T-helper 1 cell (primary cell): ENCODE measurements at places on chromosomes 6 and 20.

DNA sequence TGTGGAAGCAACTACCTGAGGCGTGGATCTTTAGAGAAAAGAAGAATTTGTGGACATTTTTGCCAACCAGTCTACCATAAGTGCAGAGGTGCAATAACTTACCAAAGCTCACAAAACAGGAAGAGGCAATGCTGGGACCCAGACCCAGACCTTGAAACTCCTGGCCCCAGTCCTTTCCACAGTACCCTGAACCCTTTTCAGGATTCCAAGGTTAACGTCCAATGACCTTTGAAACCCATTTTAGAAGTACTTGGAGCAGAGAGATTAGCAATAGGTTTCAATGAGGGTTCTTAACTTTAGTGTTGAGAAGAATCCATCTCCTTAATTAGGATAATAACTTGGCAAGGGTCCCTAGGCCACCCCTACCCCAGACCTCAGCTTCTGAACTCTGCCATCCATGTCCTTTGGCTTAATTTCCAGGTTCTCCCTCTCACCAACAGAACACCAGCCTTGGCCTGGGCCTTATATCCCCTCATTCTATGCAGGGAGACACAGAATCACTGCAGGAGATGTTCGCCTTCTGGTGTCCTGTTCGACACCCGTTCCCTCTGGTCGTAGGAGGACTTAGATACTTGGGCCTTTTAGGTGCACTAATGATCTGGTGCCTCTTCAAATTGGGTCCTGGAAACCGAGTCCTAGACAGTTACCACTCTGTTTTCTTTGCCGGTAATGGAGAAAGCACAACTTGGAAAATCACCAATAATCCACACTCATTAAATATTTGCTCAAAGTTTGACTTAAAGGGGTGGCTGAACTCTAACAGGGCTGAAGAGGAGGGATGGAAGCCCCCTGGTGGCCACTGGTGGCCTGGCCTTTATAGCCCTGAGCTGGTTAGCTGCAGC is 40.6 kb downstream of the ISM1 start:
- peak; percentile 49 for DNase-seq

- DNase-seq: no peak
These were observed 27.0 kb upstream of the ZBP1 start for GRCh38 chr20:57647006-57647932.

GRCh38 chr6:138012682-138013081 is 94.5 kb downstream of the PERP start:
- no peak for DNase-seq

DNA sequence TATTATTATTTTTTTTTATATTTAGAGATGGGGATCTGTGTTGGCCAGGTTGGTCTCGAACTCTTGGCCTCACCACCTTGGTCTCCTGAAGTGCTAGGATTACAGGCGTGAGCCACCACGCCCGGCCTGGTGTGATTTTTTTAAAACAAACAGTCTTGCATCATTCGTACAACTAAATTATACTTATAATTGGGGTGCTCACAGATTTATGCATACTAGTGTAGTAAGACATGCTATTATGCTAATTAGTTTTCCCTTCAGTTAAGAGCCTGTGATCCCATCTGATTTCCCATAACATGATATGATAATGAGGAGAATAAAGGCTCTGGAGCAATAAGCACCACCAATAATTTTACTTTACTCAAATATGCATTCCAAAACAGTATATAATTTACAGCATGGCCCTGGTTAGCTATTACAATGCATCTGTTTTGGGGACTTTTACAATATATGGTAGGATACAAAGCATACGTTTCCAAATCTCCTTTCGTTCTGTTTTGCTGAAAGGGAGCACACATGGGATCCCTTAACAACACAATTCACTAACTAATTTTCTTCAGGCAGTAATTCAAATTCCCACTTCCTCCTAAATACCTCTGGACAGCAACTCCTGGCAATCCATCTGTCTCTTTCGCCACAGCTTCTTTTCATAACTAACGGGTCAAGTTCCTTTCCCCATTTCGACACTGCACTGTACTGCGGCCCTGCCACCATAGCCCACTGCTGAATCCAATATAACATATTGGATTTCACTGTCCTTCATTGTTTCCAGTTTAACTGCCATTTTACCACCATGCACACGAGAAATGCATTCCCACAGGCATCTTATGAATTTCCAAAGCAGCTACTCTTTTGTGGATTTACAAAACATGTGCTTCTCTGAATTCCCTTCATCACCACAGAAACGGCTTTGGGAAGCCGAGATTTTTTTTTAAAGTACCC is 1.7 kb downstream of the NUDT3 start:
- DNase-seq: no peak

GRCh38 chr20:24144371-24144770 is 155.8 kb upstream of the GGTLC1 start:
- no peak for DNase-seq

GRCh38 chr6:18752278-18753068 is 365.3 kb downstream of the RNF144B start:
- DNase-seq: no peak

GRCh38 chr6:89273816-89274215 is 41.3 kb downstream of the GABRR2 start:
- no peak for DNase-seq
